Breast epithelium (tissue), 4 donors: ENCODE measurements at places on chromosomes 6 and 20. TPM values are rescaled to one million over a fixed set of nuclear protein-coding genes. Genes with fewer than 3 reads are reported as not detected.

Gene SCRT2
- total RNA-seq = not detected

Gene MOCS1
- total RNA-seq = 25.3 TPM

Gene EYA4
- 4.2 TPM for total RNA-seq

Gene DACT2
- not detected for total RNA-seq

Gene RIPPLY2
- not detected for total RNA-seq

Gene OR12D3
- total RNA-seq = not detected

Gene IMPG1
- total RNA-seq = not detected

Gene SLC35D3
- not detected for total RNA-seq

Gene TREML2
- total RNA-seq = 0.15 TPM

Gene CDK19
- total RNA-seq = 17.9 TPM

Gene PSORS1C1
- 0.48 TPM for total RNA-seq

Gene CALHM4
- not detected for total RNA-seq

DNA sequence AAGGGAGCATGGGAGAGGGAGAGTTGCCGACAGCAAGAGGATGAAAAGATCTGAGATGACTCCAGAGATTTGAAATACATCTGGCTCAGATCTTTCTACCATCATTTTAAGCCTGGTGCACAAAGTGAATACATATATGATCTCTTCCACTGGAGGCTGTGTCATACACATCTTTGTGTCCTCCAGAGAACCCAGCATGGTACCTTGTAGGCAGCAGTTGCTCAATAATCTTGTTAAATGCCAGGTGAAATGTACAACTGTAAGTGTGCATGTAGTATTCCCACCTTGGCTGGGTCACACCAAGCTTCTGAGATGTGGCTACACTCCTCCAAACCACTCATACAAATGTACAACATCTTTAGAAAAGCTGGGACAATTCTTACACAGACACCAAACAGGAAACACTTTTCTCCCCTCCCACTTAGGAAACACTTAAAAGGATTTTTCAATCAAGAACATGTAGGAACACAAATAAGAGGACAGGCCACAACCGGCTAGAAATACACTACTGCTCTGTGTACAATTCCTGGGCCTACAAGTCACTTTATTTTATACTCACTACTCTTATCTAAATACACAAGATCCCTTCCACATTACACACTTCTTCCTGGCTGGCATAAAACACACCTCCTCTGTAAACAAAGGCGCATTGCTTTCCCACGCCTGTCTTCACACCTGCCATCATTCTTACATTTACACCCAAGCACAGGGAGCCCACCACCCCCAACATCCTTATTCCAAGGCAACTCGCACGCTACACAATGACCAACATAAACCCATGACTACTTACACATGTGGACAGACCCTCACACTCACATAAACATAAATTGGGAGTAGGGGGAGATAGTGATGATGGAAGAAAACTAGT, 3.8 kb upstream of the IER3 start:
- DNase-seq = no peak

GRCh38 chr6:97405818-97406409, 122.9 kb upstream of the MMS22L start:
- DNase-seq = no peak

DNA sequence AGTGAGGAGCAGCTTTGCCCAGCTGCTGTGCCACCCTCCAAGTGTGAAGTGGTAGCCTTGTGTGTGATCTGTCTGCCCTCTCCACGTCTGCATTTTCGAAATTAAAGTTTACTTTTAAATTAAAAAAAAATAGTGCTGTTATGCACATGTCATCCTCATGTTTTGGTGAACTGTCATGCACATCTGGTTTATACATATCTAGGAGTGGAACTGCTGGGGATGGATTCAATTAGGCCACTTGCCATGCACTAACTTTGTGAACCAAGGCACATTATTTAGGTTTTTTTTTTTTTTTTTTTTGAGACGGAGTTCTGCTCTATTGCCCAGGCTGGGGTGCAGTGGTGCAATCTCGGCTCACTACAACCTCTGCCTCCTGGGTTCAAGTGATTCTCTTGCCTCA, 3.6 kb downstream of the GTSF1L start:
- DNase-seq = no peak

DNA sequence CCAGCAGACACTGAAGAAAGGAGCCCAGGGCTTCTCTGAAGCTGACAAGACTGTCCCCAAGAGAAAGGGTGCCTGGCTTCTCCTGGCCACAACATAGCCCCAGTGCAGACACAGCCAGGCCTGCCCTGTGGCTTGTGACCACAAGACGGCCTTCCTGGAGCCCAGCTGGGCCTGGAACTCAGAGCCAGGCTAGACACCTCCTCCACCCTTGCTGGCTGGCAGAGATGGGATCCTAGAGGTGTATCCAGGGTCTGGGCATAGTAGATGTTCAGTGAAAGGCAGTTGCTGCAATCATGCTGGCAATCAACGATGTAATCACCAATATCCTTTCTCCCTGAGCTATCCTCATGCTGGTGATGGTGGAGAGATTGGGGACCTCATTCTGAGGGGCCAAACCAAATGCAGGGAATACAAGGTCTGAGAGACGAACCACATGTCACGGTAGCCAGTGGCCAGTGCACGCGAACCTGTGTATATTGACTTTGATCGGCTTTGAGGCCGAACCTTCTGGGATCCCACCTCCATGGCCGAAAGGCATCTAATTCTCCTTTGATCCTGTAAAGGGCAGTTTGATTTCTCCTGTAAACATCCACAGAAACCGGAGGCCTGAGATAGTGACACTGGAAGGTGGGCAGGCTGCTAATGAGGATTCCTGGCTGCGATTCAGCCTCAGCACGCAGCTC, 115.2 kb downstream of the PSMB1 start:
- DNase-seq = no peak

- no peak for DNase-seq
These were observed 279.4 kb downstream of the CD83 start for GRCh38 chr6:14396826-14397517.

GRCh38 chr6:114049367-114049966, 78.5 kb upstream of the HDAC2 start:
- DNase-seq = no peak

- peak; percentile 37 for DNase-seq
These were observed 201.0 kb downstream of the SYNDIG1 start for GRCh38 chr20:24670341-24670872.

DNA sequence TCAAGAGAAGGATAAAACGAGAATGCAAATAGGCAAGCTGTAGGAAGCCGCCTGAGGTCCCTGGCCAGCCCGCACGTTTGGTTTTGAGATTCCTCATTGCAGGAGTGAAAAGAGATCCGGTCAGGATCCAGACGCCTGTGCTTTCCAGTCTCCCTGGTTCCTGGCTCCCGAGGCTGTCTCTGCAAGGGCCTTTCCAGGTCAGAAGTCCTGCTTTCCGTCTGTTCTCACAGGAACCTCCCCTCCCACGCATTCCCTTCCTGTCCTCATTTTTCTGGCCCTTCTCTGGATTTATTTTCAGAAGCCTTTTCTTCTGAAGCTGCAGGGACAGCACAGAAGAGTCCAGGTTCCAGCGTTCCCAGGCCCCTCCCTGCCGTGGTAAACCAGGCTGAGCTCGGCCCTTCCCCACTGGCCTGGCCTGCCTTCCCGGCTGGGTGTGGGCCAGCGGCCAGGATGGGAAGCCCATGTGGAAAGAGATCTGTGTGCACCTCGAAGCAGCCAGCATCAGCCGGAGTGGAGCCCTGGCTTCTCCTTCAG, 54.0 kb downstream of the TMEM242 start:
- DNase-seq = no peak

- peak; percentile 83 for DNase-seq
These were observed 4.7 kb downstream of the SLC2A10 start for GRCh38 chr20:46713957-46714834.

DNA sequence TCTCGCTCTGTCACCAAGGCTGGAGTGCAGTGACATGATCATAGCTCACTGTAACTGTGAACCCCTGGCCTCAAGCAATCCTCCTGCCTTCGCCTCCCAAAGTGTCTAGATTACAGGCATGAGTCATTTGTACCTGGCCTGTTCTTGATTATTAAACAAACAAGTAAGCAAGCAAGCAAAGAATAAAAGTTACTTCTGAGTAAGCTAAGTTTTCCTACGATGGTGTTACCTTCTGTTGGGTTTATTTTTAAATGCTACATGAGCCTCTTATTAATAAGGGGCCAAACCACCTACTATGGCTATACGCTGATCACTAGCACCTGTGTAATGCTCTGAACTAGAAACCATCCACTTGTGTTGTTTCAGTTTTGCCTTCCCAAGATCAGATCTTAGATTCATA, 50.8 kb downstream of the IL22RA2 start:
- no peak for DNase-seq

- no peak for DNase-seq
These were observed 11.2 kb downstream of the TP53INP2 start for GRCh38 chr20:34715384-34715783.

- no peak for DNase-seq
These were observed 125.5 kb upstream of the FBXL4 start for GRCh38 chr6:99073223-99073622.

GRCh38 chr6:169985121-169986015, 233.9 kb downstream of the ERMARD start:
- no peak for DNase-seq

DNA sequence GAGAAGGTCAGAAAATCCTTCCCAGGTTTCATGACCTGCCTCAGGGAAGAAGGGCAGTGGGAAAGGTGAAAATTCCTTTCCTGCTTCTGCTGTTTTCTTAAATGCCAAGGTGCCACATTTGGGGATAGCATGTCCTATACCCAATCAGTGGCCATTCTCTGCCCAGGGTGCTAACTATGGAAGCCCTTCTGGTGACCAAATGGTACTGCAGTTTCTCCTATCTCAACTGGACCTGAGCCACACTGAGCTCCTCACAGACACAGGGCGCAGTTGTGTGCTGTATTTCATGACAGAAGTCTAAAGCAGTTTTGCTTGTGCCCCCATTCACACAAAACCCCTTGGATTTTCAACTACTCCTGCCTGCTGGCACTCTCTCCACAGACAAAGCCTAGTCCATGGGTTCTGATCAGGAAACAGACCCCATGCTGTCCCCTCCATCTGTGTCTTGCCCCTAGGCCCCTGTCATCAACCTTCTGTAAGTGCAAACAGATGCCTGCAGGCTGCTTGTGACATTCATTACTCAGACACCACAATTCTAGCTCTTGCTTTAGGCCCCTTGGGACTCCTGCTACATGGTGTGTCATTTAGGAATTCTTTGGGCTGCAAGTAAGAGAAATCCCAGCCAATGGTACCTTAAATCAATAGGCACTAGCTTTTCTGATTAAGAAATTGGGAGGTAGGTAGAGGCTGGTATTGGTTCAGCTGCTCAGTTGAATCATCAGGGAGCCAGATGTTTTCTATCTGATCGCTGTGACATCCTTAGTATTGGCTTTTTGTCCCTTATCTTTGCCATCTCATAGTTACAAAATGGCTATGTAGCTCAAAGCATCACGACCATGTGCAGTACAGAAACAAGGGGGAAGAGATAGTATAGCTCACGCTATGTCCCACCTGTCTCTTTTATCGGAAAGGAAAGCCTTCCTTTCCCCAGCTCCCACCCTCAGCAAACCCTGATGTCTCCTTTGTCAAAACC, 147.8 kb downstream of the CD83 start:
- DNase-seq = no peak

DNA sequence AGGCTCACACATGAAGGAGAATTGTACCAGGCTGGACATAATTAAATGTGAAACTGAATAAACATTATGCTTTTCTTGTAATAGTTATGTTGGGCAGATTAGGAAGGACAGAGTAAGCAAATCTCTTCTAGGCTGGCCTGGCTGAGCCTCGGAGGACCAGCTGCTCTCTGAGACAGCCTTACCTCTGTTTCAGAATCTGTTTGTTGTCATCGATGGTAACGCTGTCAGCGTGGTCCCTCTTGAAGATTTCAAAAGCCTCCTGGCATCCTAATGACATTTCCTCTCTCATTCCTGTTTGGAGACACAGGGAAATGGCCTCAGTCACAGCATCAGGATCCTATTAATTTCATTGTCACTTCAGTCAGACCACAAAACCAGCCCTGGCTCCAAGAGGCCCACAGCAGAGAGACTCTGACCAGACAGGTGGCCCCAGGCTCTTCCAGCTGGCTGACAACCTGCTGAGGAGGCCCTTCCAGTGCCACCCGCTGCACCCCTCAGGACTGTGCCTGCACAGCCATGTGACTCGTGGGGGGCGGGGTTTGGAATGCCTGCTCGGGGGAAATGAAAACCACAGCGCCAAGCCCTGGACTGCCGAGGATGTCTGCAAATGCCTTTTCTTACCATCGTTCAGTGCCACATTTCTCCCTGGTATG, 108.5 kb upstream of the KCNK16 start:
- peak; percentile 62 for DNase-seq

DNA sequence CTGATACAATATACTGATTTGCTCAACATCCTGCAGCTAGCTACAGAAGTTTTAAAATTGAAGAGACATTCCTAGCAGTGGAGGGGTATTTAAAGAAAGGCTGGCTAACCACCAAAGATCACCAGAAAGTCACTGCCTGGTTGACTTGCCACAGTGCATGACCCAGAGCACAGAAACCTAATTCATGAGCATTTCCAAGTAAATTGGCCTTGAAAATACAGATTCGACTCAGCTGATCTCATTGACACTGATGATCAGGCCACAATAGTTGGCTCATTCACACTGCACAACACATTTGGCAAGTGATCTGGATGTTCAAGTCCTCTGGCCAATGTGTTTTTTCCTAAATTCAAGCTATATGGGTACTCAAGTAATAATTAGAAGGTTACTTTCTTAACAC, 13.3 kb upstream of the TDRD6 start:
- no peak for DNase-seq

DNA sequence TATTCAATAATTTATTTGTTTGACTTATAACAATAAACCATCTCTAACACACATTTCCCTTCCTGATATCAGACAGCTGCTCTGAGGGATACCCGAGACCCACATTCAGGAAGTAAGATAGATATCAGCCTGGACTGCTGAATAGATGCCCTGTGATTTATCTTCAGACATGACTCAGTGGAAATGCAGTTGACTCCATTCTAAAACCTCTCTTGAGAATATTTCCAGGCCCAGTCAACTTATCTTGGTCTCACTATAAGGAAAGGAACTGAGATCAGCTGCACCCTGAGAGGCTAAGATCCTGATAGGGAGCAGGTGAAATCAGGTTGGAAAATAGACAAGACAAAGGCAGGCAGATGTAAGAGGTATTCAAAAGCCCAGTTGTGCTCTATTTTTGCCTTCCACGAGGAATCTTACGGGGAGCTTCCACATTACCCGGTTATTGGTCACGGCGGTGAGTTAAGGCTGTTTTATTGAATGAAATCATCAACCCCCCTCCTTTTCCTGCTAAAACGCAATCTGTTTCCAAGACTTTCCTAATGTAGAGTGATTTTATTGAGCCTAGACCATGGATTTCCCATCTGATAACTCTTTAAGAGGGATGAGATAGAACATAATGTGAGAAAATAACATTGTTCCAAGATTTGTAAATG, 25.5 kb downstream of the C6orf15 start:
- DNase-seq = no peak

GRCh38 chr6:122709922-122710512, 69.5 kb upstream of the FABP7 start:
- DNase-seq = no peak

- no peak for DNase-seq
These were observed 10.8 kb upstream of the SF3B5 start for GRCh38 chr6:144106206-144106605.

DNA sequence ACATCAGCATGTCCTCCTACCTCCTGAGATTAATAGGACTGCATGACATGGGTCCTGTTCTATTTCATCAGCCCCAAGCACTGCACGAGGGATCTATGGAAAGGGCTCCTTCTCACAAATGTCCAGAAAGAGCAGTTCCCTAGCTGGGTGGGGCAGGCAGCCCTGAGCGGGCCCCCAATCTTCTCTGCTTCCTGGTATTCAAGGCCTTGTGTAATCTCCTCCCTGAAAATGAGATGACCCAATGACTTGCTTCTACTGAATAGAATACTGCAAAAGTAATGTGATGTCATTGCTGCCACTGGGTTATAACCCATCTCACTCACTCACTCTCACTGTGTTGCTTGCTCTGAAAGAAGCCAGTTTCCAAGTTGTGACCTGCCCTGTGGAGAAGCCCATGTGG, 126.4 kb downstream of the OPRM1 start:
- no peak for DNase-seq
